HS-5 (cell line): ENCODE measurements at places on chromosomes 11 and 22.

- DNase-seq = no peak
Measured at GRCh38 chr11:67642173-67643120, 2.9 kb upstream of the TBX10 start.

- DNase-seq = no peak
Measured at GRCh38 chr11:119992171-119993051, 145.5 kb downstream of the TRIM29 start.

DNA sequence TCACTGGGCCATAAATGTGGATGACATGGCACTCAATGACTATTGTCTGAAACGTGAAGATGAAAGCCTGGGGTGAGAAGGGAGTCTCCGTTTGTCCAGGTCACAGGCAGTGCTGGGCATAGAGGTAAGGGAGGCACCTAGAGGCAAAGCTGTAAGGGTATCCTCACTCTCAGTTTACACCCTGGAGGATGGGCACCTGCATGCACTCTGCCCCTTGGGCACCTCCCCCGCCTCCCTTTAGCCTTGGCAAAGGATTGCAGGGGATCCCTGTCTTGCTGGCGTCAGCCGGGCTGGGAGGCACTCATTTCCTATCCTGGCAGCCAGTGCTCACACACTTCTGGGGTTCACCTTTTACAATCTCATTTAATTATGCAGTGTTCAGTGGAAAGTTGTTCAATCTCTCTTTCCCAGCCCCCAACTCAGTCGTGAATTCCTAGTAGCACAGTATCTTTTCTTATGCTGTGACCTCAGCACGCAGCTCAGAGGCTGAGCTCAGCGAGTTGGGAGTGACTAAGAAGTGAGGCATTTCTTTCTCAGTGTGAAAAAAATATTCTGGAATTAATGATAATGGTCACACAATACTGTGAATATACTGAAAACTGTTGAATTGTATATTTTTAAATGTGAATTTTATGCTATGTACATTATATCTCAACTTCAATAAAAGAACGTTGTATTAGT is 866.6 kb downstream of the BRD1 start:
- no peak for DNase-seq

DNA sequence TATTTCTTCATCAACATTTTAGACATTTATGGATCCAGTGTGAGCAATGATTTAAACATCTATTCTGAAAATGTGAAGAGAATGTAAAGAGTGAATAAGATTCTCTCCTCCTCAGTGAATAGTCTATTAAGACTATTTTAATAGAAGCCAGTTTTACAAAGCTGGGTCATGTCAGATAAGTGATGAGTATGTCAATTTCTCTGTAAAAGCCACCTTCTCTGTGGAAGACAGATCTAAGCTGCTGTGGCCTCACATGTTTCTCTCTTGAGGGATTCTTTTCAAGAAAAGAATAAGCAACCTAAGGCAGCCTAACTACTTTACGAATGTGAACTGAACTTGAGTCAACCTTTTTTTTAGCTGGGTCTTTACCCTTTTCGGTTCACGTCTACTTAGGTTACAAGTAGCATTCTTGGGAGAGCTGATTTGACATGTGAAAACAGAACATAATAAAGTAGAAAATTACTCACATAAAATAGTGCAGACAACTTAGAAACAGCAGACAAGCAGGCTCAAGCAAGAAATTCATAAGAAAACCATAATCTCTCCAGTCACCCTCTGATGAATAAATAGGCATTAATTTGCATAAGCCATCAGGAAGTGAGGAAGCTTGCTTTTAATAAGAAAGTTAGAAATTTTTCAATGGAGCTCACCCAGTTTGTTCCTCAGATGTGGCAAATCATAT is 9.9 kb downstream of the CTSC start:
- no peak for DNase-seq

DNA sequence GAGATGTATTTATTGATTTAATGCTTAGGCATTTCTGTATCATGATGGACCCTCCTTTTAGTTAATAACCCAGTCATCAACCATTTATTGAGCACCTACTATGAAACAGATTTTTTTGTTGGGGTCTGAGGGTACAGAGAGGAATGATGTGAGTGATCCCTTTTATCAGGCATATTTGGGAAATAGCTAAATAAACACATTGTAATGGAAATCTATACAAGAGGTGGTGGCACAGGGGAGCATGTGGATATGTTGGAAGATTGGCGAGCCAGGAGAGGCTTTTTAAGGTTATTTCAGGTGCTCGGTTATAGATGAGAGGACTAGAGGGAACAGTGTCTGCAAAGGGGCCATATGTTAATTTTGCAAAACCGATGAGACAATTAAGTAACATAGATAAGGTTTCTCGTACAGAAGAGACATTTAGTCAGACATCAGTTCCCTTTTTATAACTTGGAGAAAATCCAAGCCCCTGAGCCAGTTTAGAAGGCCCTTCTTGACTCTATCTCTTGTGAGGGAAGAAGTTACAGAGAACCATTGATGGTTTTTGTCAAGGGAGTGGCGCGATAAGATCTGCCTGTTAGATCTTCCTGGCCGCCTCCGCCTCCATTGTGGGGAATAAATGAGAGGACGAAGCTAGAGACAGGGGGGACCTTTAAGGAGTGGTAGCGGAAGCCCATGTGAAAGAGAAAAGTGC is 2.0 kb downstream of the ATXN10 start:
- no peak for DNase-seq

- DNase-seq = no peak
Measured at GRCh38 chr11:58914821-58915543, 24.3 kb upstream of the GLYATL1 start.
